Hypothalamus (tissue), 51 donors: ENCODE measurements at places on chromosomes 3 and 15.

DNA sequence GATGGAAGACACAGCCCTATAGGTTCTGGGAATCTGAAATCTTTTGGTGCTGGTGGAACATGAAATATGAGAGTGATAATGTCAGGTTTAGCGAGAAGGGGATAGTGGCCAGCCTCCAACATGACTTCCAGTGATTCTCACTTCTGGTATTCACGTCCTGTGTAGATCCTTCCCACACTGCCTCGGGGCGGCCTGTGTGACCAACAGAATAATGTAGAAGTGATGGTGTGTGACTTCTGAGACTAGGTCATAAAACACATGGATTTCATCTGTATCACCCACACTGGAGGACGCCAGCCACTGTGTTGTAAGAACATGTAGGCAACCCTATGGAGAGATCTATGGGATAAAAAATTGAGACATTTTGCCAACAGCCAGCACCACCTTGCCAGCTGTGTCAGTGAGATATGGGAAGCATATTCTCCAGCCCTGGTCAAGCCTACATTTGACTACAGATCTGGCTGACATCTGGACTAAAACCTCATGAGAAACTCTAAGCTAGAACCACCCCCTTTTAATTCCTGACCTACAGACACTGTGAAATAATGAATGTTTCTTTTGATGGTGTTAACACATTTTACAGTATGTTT is 25.5 kb upstream of the NUDT16 start:
- no peak for DNase-seq

DNA sequence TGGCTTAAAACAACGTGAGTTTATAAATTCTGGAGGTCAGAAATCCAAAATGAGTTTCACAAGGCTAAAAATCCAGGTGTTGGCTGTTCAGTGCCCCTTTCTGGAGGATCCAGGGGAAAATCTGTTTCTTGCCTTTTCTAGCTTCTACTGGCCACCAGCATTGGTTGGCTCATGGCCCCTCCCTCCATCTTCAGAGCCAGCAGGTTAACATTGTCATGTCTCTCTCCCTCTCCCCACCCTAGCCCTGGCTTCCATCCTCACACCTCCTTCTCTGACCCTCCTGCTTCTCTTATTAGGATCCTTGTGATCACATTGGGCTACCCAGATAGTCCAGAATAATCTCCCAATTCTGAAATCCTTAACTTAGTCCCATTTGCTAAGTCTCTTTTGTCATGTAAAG is 32.9 kb upstream of the MGLL start:
- no peak for DNase-seq

GRCh38 chr3:27669591-27669990 is 52.5 kb downstream of the EOMES start:
- DNase-seq = no peak

- DNase-seq = no peak
These were observed 424.7 kb downstream of the FHIT start for GRCh38 chr3:60826511-60826910.

- no peak for DNase-seq
These were observed 72.1 kb upstream of the SEC13 start for GRCh38 chr3:10392906-10393461.
